ENCODE measurements at places on chromosomes 6 and 20.

GRCh38 chr20:62320581-62321354 is 18.0 kb downstream of the ADRM1 start:
- DNase-seq, result no peak

DNA sequence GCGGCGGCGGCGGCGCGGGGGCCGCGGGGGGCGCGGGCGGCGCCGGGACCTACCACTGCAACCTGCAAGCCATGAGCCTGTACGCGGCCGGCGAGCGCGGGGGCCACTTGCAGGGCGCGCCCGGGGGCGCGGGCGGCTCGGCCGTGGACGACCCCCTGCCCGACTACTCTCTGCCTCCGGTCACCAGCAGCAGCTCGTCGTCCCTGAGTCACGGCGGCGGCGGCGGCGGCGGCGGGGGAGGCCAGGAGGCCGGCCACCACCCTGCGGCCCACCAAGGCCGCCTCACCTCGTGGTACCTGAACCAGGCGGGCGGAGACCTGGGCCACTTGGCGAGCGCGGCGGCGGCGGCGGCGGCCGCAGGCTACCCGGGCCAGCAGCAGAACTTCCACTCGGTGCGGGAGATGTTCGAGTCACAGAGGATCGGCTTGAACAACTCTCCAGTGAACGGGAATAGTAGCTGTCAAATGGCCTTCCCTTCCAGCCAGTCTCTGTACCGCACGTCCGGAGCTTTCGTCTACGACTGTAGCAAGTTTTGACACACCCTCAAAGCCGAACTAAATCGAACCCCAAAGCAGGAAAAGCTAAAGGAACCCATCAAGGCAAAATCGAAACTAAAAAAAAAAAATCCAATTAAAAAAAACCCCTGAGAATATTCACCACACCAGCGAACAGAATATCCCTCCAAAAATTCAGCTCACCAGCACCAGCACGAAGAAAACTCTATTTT is 2.0 kb downstream of the FOXC1 start:
- DNase-seq, result peak; percentile 26

GRCh38 chr20:18001131-18001921 is 32.5 kb downstream of the MGME1 start:
- DNase-seq, result no peak

DNA sequence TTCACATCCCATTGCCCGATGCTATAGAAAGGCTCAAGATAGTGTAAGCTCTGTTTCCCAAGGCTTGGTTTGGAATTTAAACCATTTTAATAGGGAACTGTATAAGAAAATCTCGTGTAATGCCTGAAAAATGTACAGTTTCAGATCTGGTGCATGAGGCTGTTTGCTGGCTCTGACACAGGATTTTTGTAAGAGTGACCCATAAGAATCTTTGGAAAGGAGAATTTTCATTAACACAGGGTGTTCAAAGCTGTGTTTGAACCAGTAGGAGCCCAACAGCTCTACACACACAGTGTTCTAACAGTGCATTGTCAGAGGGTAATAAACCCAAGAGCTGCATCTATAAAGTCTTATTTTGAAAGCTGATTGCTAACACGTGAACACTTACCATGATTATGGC is 293.5 kb downstream of the PRL start:
- no peak for DNase-seq

DNA sequence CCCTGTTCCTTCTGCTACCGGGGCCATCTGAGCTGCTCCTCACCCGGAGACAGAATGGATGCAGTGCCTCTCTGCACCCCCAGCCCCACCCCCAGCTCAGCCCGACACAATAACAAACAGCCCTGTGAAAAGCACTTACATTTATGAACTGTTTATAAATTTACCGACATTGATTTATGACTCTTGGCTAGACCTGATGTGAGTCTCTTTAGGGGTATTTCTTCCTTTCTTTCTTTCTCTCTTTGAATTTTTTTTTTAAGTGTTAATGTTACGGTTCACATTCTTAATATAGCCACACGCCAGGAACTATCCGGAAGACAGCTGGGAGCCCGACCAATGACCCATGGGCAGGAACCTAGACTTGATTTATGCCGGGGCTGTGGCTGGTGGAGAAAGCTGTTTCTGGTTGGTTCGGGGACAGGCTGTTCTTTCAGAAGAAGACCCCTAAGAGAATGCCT is 266.3 kb downstream of the CDC5L start:
- DNase-seq, result no peak

DNA sequence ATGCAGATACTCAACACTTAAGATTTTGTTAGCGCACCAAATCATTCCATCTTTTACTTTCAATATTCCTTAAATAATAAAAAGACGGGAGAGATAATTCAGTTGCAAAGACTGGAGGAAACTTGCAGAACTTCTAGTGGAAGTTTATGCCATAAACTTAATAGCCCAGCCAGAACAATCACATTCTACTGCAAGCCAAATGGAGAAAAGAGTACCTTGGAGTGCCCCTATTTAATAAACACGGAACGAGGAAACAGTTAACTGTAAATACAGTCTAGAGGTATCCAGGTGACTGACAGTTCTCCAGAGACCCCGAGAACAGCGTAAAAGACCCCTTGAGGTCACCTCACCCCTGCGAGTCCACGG is 635 bp downstream of the SLC35B3 start:
- no peak for DNase-seq

- DNase-seq, result no peak
These were observed 247.8 kb downstream of the HAO1 start for GRCh38 chr20:7692478-7692877.
